ENCODE measurements at places on chromosomes 5 and 9.

GRCh38 chr5:170434966-170435605, 45.9 kb upstream of the KCNMB1 start:
- DNase-seq: peak; percentile 66

GRCh38 chr5:114097570-114097969, 264.3 kb upstream of the KCNN2 start:
- DNase-seq: no peak

DNA sequence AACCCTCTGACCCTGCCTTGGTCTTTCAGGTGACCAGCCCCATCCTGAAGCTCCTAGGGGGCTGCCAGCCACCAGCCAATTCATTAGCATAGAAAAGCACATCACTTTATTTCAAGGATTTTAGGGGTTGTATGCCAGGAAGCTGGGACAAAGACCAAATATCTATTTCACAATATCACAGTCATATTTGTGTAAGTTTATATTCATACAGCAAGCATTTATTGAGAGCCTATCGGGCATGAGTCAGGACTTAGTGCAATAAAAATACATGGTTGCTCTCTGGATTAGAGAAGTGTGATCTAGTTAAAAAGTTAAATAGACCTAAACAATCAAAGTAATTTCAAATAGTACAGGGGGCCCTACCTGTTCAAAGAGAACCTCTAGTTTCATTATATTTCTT, 113.8 kb downstream of the ERCC6L2 start:
- no peak for DNase-seq

DNA sequence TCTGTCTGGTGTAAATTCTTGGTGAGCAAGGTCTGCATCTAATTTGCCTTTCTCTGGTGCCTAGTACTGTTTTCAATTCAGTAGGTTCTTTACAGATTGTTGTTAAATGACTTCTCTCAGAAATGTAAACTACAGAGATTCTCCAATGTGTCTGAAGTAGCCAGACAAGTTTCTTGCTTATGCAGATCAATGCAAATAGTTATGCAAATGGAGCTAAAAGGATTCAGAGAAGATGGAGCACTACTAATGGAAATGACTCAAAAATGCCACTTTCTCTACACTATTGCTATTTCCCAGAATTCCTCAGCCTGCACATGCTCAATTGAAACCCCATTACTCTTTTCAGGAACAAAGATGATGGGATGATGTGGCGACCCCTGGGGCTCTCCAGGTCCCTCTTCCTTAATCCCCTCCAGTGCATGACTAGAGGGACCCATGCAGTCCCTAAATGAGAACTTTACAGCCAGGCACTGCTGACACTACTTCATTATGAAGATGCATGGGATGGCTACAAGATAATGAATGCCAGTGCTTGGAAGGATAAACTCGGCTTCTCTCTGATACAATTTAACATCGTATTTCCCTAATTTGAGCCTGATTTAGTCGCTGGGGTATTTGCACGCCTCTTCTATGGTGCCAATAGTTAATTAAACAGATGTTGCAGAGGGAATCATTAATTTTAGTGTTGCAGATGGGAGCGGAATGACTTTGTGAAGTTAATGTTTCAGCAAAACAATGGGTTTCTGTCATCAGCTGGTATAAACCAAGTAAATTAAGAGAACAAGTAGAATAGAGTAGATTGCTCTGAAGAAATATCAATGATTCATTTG, 753.2 kb downstream of the TLR4 start:
- no peak for DNase-seq

- no peak for DNase-seq
Observed at GRCh38 chr9:81832571-81833285, 95.5 kb upstream of the SPATA31D4 start.

- no peak for DNase-seq
Observed at GRCh38 chr5:10277773-10278630, 27.9 kb downstream of the CCT5 start.

- no peak for DNase-seq
Observed at GRCh38 chr9:101212661-101213060, 172.1 kb downstream of the BAAT start.

DNA sequence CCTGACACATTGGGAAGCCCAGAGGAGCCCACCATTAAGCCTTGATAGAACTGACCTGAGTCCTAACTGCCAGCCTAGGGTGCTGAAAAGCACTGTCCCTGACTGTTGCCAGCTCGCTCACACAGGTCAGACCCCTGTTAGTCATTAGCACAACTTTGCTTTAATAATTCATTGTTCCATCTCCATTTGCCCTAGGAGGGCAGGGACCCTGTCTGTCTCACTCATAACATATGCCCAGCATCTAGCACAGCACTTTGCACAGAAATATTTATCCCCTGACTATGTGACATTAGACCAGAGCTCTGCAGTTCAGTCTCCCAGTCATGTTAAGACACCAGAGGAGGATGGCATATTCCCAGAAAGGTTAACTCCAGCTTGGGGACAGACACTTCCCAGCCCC, 61.8 kb upstream of the STXBP1 start:
- DNase-seq: no peak

DNA sequence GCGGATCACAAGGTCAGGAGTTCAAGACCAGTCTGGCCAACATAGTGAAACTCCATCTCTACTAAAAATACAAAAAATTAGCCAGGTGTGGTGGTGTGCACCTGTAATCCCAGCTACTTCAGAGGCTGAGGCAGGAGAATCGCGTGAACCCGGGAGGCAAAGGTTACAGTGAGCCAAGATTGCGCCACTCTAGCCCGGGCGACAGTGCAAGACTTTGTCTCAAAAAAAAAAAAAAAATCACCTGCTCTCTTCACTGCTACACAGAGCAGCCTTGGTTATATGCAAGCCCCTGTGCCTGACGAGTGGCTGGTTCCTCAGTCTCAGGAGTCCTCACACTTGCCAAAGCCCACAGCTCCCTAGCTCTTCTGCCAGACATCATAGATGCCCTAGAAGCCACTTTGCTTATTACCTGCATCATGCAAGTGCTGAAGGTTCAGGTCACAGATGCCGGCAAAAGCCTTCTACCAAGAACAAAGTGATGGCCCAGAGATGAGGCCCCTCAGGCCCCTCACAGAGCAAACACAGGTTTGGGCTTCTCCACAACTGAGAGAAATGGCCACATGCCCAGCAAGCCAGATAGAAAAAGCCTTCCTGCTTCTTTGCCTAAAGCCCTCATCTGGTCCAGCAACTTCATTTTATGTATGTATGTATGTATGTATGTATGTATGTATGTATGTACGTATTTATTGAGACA, 176.4 kb downstream of the AUH start:
- no peak for DNase-seq

GRCh38 chr5:10403829-10404228, 37.9 kb upstream of the ROPN1L start:
- DNase-seq: no peak

GRCh38 chr5:153257381-153257780, 233.1 kb upstream of the GRIA1 start:
- no peak for DNase-seq

GRCh38 chr9:90092508-90092907, 487.7 kb downstream of the GADD45G start:
- peak; percentile 52 for DNase-seq

DNA sequence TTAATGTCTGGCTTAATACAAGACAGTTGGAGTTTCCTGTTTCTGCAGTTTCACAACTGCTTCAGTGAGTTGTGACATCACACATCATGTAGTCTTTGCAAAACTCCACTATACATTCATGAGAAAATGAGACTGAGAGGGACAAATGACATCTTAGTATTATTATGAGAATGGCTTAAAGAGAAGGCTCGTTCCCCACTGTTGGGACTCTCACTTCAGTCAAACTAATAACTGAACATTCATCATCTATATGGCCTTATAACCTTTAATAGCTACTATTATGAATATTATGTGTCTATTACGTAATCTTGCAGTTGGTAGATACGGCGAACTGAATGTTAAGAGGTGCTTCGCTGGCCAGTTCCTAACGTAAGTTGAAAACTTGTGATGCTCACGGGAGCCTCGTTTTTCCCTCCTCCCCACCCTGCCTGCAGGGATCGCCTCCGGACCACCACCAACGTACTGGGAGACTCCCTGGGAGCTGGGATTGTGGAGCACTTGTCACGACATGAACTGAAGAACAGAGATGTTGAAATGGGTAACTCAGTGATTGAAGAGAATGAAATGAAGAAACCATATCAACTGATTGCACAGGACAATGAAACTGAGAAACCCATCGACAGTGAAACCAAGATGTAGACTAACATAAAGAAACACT, 79.4 kb downstream of the SLC1A3 start:
- no peak for DNase-seq

DNA sequence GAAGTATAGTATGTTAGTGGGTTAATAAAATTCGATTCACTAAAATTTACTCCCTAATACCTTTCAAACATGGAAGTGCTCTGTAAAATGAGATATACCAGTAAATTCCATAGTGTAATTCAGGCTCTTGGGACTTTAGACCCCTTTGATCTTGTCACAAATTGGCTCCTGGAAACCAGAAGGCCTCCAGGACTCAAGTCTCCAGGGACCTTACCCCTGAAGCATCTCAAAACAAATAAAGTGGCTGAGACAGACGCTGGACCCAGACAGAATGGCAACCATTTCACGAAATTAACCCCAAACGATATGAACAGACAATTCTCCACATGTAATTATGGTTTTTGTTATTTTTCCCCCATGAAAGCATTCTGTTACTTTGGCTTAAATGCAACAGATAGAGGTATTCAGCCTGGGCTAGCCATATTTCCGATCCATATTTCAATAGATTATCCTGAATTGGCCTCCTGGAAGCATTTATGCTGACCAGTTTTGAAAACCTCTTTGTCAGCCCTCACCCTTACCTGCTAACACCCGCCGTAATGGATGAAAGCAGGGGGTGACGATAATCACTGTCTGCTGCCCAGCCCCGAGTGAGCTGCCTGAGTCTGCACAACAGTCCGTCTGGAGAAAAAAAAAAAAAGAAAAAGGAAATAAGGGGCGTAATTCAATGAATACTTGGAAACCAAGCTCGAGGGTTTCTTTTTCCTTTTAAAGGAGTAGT, 34.1 kb upstream of the EFNA5 start:
- no peak for DNase-seq

- DNase-seq: no peak
Observed at GRCh38 chr9:92857236-92857635, 20.6 kb downstream of the ZNF484 start.

DNA sequence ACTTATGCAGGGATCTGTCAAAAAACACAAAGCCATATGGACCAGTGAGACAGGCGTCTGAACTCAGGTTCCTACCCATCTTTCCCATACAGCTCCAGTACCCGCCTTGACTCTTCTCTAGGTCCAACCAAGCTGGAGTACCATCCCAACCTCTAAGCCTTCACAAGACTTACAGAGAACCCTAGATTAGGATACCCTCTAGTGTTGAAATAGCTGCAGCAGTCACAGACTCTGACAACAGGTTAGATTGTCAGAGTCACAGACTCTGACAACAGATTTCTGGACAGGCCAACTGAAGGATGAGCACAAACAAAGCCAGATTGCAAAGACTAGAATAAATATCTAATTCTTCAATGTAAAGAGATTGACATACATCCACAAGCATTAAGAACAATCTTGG, 266.1 kb downstream of the GRIA1 start:
- DNase-seq: no peak

DNA sequence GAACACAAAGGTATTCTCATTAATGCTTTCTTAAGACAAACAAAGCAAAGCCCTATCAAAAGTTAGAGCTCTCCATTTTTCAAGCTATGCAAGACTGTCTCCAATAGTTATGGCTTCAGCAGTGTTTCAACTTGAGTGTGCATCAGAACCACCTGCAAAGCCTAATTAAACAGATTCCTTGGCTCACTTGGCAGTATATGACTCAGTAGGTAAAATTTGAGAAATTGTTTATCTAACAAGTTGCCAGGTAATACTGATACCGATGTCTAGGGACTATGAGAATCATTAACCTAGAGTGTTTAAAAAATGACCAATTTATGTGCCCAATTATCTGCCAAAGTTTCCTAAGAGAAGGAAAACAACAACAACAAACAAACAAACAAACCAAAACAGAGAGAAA, 60.3 kb upstream of the PARP8 start:
- DNase-seq: no peak

DNA sequence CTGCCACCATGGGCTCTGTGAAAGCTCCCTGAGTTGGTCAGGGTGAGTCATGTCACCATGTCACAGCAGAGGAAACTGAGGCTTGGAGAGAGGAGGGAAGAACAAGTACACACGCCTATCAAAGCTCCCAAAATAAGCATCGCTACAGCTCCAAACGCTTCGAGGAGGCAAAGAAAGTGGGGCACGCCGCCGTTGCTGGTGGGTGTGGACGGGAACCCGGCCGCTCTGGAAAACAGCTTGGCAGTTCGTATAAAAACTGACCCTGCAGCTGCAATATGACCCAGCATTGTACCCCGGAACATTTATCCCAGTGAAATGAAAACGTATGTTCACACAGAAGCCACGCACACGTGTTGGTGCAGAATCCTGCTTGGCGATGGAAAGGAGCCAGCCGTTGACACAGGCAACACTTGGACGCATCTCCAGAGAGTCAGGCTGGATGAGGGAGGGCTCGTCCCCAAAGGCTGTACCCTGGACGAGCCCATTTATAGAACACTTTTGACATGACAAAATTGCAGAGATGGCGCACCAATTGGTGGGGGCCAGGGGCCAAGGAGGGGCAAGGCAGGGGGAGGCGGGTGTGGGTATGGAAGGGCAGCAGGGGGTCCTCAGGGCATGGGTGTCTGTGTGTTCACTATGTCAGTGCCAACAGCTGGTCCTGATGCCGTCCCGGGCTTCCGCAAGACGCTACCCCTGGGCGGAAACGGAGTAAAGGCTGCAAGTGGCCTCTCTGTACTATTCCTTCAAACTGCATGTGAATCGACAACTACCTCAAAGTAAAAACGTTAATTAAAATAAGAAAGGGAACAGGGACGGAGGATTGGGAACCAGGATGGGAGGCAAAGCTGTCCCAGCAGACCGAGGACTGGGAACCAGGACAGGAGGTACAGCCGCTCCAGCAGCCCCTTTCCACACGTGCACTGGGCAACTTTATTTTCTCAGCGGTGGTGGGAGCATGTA, 173.0 kb downstream of the OLFM1 start:
- DNase-seq: no peak

GRCh38 chr9:17462869-17463464, 115.9 kb upstream of the SH3GL2 start:
- peak; percentile 11 for DNase-seq

DNA sequence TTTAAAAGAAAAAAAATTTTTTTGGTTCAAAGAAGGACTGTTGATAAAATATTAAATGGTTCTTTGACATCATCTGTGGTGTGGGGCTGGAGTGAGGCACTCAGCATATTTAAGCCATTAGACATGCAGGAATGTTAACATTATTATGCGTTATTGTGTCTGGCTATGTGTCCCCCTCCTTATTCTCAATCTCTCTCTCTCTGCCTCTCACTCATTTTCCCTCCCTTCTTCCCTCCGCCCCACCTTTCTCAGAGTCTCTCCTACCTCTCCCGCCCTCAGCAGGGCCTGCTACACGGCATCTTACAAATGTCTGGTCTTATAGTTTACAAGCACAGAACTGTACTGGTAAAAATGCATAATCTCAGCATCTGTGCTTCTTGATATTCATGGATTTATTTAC, 287.8 kb upstream of the TMEM161B start:
- DNase-seq: no peak

DNA sequence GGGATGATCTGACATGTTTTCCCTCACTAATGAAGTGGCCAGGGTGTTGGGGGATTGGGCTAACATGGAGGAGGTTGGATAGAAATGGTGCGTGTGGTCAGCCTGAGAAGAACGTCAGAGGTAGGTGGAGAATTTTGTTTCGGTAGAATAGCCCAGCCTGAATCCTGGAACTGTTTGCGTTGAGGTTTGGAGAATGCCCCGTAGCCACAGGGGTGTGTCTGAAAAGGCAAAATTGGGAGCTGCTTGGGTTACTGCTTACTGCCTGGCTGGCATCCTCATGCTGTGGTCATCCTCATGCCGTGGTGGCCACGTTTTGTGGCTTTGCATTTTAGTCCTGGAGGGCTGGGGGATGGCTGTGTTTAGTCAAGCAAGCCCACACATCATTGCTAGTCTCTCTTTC, 236.9 kb downstream of the GOLPH3 start:
- no peak for DNase-seq

Data from CD4-positive, alpha-beta T cell treated with Interleukin-17A for 4 hours (primary cell).